Daoy (cell line): ENCODE measurements at places on chromosomes 7 and 10. TPM values are rescaled to one million over a fixed set of nuclear protein-coding genes. Genes with fewer than 3 reads are reported as not detected.

ABCA13 gene
- under 0.01 and 0.06 TPM in 2 replicates for total RNA-seq

CCDC146 gene
- 0.12 and 0.34 TPM in 2 replicates for total RNA-seq

ANKRD1 gene
- 94.4 and 124 TPM in 2 replicates for total RNA-seq

SMO gene
- 20.4 and 30.4 TPM in 2 replicates for total RNA-seq

CUZD1 gene
- 0.77 and 1.4 TPM in 2 replicates for total RNA-seq

STOX1 gene
- total RNA-seq: 0.80 and 3.0 TPM in 2 replicates

SDK1 gene
- total RNA-seq: 4.2 and 5.0 TPM in 2 replicates

SPDYE11 gene
- total RNA-seq: not detected in 2 replicates

AKR1C8 gene
- not detected in 2 replicates for total RNA-seq

PPRC1 gene
- total RNA-seq: 10.8 and 17.0 TPM in 2 replicates

GSDME gene
- total RNA-seq: 28.3 and 46.0 TPM in 2 replicates

HIP1 gene
- 12.3 and 13.4 TPM in 2 replicates for total RNA-seq

PURB gene
- 32.7 and 42.3 TPM in 2 replicates for total RNA-seq

ADCY1 gene
- 0.34 and 0.80 TPM in 2 replicates for total RNA-seq

AKR1D1 gene
- total RNA-seq: not detected in 2 replicates

MCM7 gene
- total RNA-seq: 469 and 539 TPM in 2 replicates

ZNF277 gene
- total RNA-seq: 40.4 and 52.1 TPM in 2 replicates

FXYD4 gene
- not detected in 2 replicates for total RNA-seq

PYROXD2 gene
- 0.69 and 1.0 TPM in 2 replicates for total RNA-seq

TCAF1 gene
- 43.8 and 66.8 TPM in 2 replicates for total RNA-seq

MEOX2 gene
- not detected in 2 replicates for total RNA-seq

LRRC17 gene
- 88.4 and 107 TPM in 2 replicates for total RNA-seq

ZNF503 gene
- 3.7 and 5.7 TPM in 2 replicates for total RNA-seq

HOXA5 gene
- 22.6 and 41.1 TPM in 2 replicates for total RNA-seq
